ENCODE measurements at places on chromosomes 7 and 10. TPM values are rescaled to one million over a fixed set of nuclear protein-coding genes. Genes with fewer than 3 reads are reported as not detected.
A peak's percentile ranks its signal among the peaks of the same experiment; 100 is the strongest.

GRCh38 chr7:106485031-106485551 lies 175.9 kb downstream of the CCDC71L start:
- no peak for DNase-seq

DNA sequence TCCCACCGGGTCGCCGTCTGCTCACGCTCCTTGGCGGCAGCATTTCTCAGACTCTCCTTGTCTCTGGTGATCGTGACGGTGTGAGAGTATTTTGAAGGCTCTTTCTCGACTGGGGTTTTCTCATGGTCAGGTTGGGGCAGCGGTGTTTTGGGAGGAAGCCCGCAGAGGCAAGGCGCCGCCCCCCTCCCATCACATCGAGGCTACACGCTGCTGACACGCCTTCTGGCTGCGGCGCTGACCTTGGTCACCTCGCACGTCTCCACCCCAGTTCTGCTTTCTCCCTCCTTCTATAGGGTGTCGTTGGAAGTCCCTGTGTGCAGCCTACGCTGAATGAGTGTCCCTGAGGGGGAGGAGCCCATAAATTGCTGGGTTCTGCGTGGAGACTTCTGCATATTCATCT lies 55.2 kb downstream of the GLRX3 start:
- DNase-seq: no peak

The FAM241B gene
- 10.9 TPM for polyA plus RNA-seq

- no peak for DNase-seq
These were observed 277.1 kb downstream of the SNX13 start for GRCh38 chr7:17663061-17663675.

- DNase-seq: no peak
These were observed 7.3 kb upstream of the ANKRD7 start for GRCh38 chr7:118217210-118217619.

DNA sequence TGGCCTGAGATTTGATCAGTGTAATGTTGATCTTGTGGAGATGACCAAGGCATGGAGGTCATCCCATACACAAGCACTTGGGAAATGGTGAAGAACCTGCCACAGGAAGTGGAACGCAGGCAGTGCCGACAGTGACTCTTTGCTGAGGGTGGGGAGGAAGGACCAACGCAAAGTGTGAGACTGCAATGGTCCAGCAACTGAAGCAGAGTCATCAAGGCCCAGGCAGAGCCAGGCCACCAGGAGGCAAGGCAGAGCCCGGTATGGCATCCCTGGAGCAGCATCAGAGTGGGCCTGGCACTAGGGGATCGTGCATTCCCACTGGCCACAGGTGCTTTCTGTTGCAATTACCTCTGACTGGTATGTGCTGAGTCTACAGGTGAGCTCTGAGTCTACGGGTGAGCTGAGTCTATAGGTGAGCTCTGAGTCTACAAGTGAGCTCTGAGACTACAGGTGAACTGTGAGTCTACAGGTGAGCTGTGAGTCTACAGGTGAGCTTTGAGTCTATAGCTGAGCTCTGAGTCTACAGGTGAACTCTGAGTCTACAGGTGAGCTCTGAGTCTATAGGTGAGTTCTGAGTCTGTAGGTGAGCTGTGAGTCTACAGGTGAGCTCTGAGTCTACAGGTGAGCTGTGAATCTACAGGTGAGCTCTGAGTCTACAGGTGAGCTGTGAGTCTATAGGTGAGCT lies 132.9 kb downstream of the KLF6 start:
- no peak for DNase-seq

The FAM237B gene
- 0.34 TPM for polyA plus RNA-seq

DNA sequence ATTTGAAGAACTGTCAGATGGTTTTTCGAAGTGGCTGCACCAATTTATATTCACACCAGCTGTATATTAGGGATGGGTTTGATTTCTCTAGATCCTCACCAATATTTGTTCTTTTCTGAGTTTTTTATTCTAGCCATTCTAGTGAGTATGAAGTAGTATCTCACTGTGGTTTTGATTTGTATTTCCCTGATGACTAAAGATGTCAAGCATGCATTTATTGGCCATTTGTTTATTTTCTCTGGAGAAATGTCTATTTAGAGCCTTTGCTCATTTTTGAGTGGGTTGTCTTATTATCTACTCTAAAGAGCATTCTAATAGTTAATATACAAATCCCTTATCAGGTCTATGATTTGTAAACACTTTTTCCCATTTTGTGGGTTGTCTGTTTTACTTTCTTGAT lies 123.9 kb downstream of the PCLO start:
- DNase-seq: no peak

The PIK3CG gene
- polyA plus RNA-seq: 3.0 TPM

- no peak for DNase-seq
These were observed 50.5 kb downstream of the PNLIPRP3 start for GRCh38 chr10:116477986-116478664.

- DNase-seq: no peak
These were observed 7.6 kb upstream of the ORAI2 start for GRCh38 chr7:102425639-102426267.

DNA sequence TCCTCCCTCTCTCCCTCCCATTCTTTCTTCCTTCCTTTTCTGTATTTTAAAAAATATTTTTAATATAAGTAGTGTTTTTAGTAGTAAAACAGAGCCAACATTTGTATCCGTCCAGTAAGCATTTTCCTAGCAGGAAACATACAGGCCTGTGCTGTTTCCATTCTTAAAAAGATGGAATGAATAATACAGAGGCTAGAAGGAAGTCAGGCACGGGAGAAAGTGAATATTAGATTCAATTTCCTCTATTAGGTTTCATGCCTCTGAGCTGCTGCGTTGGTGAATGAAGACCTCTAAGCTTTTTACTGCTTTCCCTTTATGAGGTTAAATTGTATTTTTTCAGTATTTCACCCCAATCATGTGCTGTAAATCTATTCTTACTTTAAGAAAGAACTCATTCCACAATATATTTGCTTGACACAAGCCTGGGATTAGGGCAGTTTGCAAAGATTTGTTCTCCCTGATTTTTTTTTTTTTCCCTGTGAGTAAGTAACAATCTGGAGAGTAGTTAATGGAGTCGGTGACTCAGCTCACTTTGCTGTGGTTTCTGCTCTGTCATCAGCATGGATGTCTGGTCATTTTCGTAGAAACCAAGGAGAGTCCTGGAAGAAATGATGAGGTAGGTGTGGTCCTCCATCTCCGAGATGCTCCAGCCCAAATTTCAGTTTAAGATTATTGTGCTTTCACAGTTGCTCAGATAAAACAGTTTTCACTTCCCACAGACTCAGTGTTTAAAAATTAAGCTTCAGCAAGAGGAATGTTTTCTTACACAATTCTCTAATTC lies 76.1 kb upstream of the PITRM1 start:
- DNase-seq: no peak

The PRLHR gene
- polyA plus RNA-seq: not detected

DNA sequence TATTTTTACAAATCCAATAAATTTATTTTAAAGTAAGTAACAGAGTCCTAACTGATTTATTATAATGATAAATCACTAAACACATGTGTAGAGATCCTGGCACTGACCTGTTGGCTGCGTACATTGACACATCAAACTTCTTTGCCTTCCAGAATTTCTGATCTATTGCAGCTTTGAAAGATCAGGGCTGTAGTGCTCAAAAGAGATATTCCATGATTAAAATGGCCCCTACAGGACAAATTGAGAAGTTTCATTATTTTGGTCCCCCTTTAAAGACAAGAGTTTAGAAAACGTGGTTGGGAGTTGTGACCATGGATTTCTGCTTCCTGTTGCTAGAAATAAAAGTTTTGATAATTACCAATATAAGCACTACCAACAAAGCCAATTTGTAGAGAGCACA lies 87.7 kb upstream of the PDK4 start:
- peak; percentile 11 for DNase-seq

GRCh38 chr7:40996233-40996677 lies 706.6 kb downstream of the INHBA start:
- no peak for DNase-seq

DNA sequence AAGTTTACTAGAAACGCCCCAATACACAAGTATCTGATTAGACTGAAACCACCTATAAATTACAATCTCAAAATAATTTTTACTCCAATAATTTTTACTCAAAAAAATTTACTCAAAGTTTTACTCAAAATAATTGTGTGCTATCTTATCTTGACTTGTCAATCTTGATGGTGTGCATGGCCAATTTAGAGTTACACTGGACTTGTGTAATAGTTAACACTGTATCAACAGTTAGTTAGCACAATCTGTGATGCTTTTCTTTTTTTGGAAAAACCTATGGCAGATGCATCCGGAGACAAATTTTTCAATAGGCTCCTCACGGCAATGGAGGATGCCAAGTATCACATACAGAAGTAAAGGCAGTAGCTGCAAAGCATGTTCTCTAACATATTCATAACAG lies 24.9 kb downstream of the LMOD2 start:
- DNase-seq: no peak

- no peak for DNase-seq
These were observed 129.8 kb downstream of the GPR158 start for GRCh38 chr10:25304606-25305005.

The AMPH gene
- 18.8 TPM for polyA plus RNA-seq

The SLC37A3 gene
- 76.8 TPM for polyA plus RNA-seq

- no peak for DNase-seq
These were observed 62.8 kb downstream of the MTPN start for GRCh38 chr7:135914346-135914745.

The ZNF503 gene
- 63.8 TPM for polyA plus RNA-seq

GRCh38 chr10:132987671-132988571 lies 45.6 kb upstream of the CFAP46 start:
- DNase-seq: no peak

- no peak for DNase-seq
These were observed 94.6 kb downstream of the FGFR2 start for GRCh38 chr10:121503587-121504051.

GRCh38 chr7:137538361-137538762 lies 194.8 kb upstream of the PTN start:
- no peak for DNase-seq

The ANKRD22 gene
- polyA plus RNA-seq: 0.24 TPM

DNA sequence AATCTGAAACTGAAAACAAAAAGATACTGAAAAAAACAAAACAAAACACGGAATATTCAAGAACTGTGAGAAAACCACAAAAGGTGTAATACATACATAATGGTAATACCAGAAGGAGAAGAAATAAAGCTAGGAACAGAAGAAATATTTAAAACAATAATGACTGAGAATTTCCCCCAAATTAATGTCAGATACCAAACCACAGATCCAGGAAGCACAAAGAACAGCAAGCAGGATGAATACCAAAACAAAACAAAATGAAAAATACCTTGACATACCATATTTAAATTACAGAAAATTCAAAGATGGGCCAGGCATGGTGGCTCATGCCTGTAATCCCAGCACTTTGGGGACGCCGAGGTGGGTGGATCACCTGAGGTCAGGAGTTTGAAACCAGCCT lies 57.7 kb upstream of the PARD3 start:
- no peak for DNase-seq

The MYO1G gene
- polyA plus RNA-seq: 0.42 TPM

GRCh38 chr10:84340187-84340586 lies 11.8 kb downstream of the CCSER2 start:
- DNase-seq: no peak

The TSPAN13 gene
- polyA plus RNA-seq: 16.4 TPM

DNA sequence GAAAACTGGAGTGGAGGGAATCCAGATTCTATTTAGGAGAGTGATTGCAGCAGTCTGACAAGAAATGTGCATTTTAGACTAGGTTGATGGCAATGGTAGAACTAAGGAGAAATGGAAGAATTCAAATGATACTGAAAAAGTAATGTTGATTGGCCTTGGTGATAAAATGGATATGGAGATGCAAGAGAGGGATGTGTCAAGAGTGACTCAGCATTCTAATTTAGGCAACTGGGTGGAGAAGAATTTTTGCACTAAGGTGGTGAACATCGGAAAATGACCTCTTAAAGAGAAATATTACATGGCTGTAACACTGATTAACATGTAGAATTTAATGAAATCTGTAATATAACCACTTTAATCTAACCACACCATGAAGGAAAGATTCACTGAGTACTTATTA lies 806.5 kb downstream of the PHTF2 start:
- DNase-seq: no peak

DNA sequence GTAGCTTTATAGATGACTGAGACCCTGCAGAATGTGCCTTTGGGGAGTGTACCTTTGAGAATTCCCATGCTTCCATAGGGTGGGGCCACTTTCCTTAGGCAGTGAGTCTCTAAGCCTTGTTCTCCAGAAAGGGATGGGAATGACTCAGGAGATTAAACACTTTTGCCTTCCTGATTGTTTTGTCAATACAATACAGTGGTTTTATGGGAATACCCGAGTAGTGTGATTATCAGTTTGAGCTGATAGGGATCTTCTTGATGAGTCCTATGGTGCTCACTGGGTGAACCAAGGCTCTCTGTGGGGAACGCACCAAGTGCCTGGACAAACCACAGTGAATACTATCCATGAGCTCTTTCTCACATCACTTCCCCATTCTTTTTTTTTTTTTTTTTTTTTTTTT lies 6.3 kb downstream of the MYOF start:
- no peak for DNase-seq

GRCh38 chr10:130802301-130802700 lies 509.2 kb downstream of the TCERG1L start:
- no peak for DNase-seq

DNA sequence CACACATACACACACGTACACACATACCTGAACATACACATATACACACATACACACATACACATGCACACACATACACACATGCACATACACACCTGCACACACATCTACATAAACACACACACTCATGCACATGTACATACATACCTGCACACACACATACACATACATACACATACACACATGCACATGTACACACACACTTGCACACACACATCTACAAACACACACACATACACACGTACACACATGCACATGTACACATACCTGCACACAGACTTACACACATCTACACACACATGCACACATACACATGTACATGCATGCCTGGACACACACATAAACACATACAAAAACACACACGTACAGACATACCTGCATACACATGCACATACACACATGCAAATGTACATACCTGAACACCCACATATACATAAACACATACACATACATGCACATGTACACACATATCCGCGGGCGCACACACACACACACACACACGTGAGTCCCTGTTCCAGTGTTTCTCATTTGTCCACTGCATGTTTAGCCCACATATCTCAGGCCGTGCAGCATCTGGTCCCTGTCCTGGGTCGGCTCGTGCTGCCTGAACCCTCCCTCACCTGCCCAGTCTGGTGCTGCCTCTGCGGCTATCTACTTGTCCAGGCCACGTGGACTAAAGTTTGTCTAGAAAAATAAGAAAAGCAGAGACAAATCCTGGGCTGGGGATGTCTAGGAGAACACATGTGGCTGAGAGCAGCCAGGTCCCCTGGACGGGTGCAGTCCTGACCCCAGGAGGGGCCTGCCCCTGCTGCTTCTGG lies 238.7 kb downstream of the TCERG1L start:
- DNase-seq: no peak

Measured in left renal pelvis (tissue), 4 donors.